A549 treated with Hydrocortisone at 1 μM for 4 hours (cell line): ENCODE measurements at places on chromosomes 4 and X. TPM values are rescaled to one million over a fixed set of nuclear protein-coding genes. Genes with fewer than 3 reads are reported as not detected.

The EGF gene
- 0.23 to 0.59 TPM (median 0.35 TPM) in 5 replicates for total RNA-seq

The ATP11C gene
- total RNA-seq: 8.1 to 16.8 TPM (median 11.4 TPM) in 5 replicates

The ZCCHC13 gene
- not detected in 5 replicates for total RNA-seq

The FHDC1 gene
- 0.68 to 0.87 TPM (median 0.78 TPM) in 5 replicates for total RNA-seq

The GABRG1 gene
- not detected in 5 replicates for total RNA-seq

The CA5B gene
- 2.2 to 2.9 TPM (median 2.7 TPM) in 5 replicates for total RNA-seq

The SMARCA1 gene
- 31.8 to 61.7 TPM (median 45.1 TPM) in 5 replicates for total RNA-seq

The ADAMTS3 gene
- not detected in 5 replicates for total RNA-seq

The SPANXC gene
- total RNA-seq: 0.40 to 0.76 TPM (median 0.74 TPM) in 4 of 5 replicates, not detected in the other

The CHST7 gene
- 25.0 to 49.0 TPM (median 38.9 TPM) in 5 replicates for total RNA-seq

The ING2 gene
- 7.4 to 10.0 TPM (median 9.4 TPM) in 5 replicates for total RNA-seq

The TIGD2 gene
- 4.6 to 8.6 TPM (median 5.7 TPM) in 5 replicates for total RNA-seq

The PCDH11X gene
- not detected in 5 replicates for total RNA-seq

The PAGE1 gene
- total RNA-seq: 0.29 TPM in 1 of 5 replicates, not detected in the others

The TMEM156 gene
- total RNA-seq: 17.9 to 22.8 TPM (median 21.0 TPM) in 5 replicates

The H2AZ1 gene
- total RNA-seq: 630 to 680 TPM (median 649 TPM) in 5 replicates

The NLGN3 gene
- total RNA-seq: 0.80 to 1.2 TPM (median 0.97 TPM) in 5 replicates

The MND1 gene
- total RNA-seq: 10.4 to 15.6 TPM (median 13.4 TPM) in 5 replicates

The USP51 gene
- total RNA-seq: 0.37 to 0.71 TPM (median 0.59 TPM) in 5 replicates

The FRAS1 gene
- total RNA-seq: 2.0 to 3.3 TPM (median 2.6 TPM) in 5 replicates

The KIT gene
- 0.02 to 0.03 TPM (median 0.03 TPM) in 3 of 5 replicates, not detected in the others for total RNA-seq

The GPR82 gene
- total RNA-seq: not detected in 5 replicates

The CD38 gene
- 11.0 to 15.4 TPM (median 13.4 TPM) in 5 replicates for total RNA-seq

The TAF7L gene
- 0.08 to 0.14 TPM (median 0.10 TPM) in 5 replicates for total RNA-seq

The SYNPO2 gene
- 0.68 to 1.1 TPM (median 1.0 TPM) in 5 replicates for total RNA-seq

The AP1AR gene
- total RNA-seq: 7.9 to 11.6 TPM (median 9.9 TPM) in 5 replicates

The CDS1 gene
- 0.39 to 0.67 TPM (median 0.61 TPM) in 5 replicates for total RNA-seq

The GPRASP1 gene
- 0.21 to 0.33 TPM (median 0.30 TPM) in 5 replicates for total RNA-seq

The ABRAXAS1 gene
- total RNA-seq: 4.7 to 7.4 TPM (median 6.3 TPM) in 5 replicates

The AVPR2 gene
- 0.07 TPM in 1 of 5 replicates, not detected in the others for total RNA-seq

The HGFAC gene
- total RNA-seq: 0.08 to 0.35 TPM (median 0.20 TPM) in 5 replicates

The SPOCK3 gene
- 0.13 to 0.36 TPM (median 0.16 TPM) in 5 replicates for total RNA-seq

The ARSD gene
- total RNA-seq: 13.0 to 15.2 TPM (median 14.0 TPM) in 5 replicates

The RNF212 gene
- total RNA-seq: 1.4 to 2.8 TPM (median 2.4 TPM) in 5 replicates

The CNOT6L gene
- 6.2 to 12.0 TPM (median 9.4 TPM) in 5 replicates for total RNA-seq

The SLC9A6 gene
- total RNA-seq: 6.4 to 11.2 TPM (median 8.3 TPM) in 5 replicates

The MAGEA9B gene
- not detected in 5 replicates for total RNA-seq

The BEND2 gene
- total RNA-seq: not detected in 5 replicates

The GDPD2 gene
- 0.05 to 0.06 TPM in 2 of 5 replicates, not detected in the others for total RNA-seq

The DSPP gene
- not detected in 5 replicates for total RNA-seq

The BTK gene
- total RNA-seq: 0.07 to 0.26 TPM (median 0.18 TPM) in 5 replicates

The PWWP3B gene
- total RNA-seq: not detected in 5 replicates
